Activated CD4-positive, alpha-beta T cell treated with anti-CD3 and anti-CD28 coated beads, Interleukin-10, Interleukin-2, amounts not matched to agents 100 ng/mL and 50 ng/mL, durations not matched to agents 16 hours and 8 hours (primary cell): ENCODE measurements at places on chromosomes 16 and 17.

GRCh38 chr17:78425429-78425828 is 47.0 kb downstream of the PGS1 start:
- no peak for DNase-seq

DNA sequence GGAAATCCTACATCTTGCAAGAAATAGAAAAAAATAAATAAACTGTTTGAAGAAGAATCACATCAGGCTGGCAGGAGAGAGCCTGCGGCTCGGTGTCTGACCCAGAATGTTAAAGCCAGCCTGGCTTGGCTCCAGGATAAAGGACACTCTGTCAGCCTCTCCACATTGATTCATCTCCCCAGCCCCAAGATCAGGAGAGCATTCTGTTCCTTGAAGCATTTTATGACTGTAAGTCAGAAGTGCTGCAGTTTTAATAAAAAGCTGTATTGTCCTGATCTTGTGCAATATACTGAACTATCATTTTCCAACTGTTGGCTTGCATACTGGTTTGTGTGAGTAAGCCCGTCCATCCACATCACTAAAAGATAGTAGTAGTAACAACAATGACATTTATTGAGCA is 426.6 kb downstream of the HAPSTR1 start:
- DNase-seq = no peak

GRCh38 chr17:63741143-63741407 is 524 bp downstream of the STRADA start:
- peak; percentile 8 for DNase-seq

GRCh38 chr17:44397479-44398440 is 8.3 kb upstream of the ITGA2B start:
- DNase-seq = no peak

GRCh38 chr16:78543023-78543422 is 443.6 kb downstream of the WWOX start:
- DNase-seq = no peak

DNA sequence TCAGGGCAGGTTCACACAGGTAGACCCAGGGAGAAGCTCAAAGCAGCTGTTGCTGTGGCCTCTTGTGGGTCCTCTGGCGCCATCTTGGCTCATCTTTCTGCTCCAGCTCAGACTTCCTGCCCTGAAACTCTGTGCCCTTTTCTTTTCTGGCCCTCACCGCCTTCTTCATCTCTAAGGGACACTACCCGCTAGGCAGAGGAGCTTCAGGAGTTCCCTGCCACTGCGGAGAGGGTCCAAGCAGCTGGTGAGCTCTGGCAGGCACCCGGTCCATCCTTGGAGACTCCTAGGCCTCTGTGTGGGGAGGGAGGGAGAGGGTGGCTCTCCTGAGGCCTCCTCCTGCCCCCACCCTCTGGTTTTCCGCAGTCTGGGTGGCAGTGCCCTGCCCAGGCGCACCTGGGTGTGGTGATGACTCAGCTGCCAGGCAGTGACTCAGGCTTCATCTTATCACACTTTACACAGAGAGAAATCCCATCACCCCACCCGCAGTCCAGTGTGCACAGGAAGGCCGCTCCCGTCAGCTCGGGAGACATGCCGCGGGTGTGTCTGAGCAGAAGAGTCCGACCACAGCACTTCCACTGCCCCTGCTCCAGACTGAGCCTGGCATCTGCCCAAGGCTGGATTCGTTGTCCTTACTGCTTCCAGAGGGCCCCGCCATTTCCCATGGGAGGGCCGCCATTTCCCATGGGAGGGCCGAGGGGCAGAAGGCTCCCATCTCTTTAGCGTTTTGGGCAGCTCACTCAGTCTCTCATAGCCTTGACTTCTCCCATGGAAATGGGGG is 7.3 kb downstream of the NT5C start:
- DNase-seq = peak; percentile 90

GRCh38 chr17:67435122-67435521 is 58.0 kb downstream of the PITPNC1 start:
- peak; percentile 87 for DNase-seq

- no peak for DNase-seq
Observed at GRCh38 chr16:25481636-25482035, 210.1 kb upstream of the HS3ST4 start.

GRCh38 chr17:80774146-80774545 is 217.5 kb upstream of the CHMP6 start:
- DNase-seq = no peak

GRCh38 chr16:85293904-85294642 is 181.8 kb upstream of the CIBAR2 start:
- no peak for DNase-seq

DNA sequence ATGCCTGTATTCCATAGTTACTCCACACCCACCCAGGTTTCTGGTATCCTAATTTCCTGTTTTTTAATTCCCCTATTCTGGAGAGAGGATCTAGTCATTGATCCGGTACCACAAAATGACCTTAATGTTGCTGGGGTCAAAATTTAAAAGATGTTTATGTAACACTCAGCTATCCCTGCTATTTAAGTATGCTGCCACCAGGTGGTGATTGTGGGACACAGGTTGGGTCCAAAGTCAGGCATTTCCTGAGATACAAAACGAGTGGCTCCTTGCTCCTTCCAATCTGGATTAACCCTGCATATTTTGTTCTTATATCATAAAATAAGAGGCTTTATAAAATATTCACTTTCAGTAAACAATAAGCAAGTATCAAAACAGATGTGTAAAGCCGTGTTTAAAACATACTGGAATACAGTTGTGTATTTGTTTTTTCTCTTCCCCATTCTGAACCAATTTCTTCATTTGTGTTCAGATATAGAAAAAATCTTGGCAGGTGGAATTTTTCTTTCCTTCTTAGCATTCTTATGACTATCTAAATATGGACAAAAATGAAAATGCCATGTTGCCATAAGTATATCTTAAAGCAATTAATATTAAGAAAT is 16.3 kb downstream of the HS3ST4 start:
- DNase-seq = peak; percentile 33

GRCh38 chr17:58470356-58470755 is 17.9 kb downstream of the HSF5 start:
- DNase-seq = no peak

DNA sequence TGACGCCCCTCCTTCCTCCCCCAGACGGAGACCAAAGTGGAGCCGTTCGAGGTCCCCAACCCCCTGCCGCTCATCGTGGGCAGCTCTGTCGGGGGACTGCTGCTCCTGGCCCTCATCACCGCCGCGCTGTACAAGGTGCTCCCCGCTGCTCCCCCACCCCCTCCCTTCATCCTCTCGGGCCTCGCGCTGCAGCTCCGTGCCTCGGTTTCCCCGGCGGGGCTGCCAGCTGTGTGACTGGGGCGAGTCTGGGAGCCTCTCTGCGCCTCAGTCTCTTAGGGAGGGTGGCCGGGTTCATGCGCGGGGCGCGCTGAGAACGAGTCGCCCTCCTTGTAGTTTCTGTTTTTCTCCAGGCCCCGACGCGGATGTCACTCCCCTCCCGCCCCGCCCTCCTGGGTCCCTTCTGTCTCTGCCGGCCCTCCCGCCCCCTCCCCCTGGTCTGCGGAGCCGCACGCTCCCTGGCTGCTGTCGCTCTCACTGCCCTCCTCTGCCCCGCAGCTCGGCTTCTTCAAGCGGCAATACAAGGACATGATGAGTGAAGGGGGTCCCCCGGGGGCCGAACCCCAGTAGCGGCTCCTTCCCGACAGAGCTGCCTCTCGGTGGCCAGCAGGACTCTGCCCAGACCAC is 23.7 kb upstream of the ITGAX start:
- no peak for DNase-seq

GRCh38 chr16:3752984-3753383 is 35.7 kb upstream of the TRAP1 start:
- no peak for DNase-seq

GRCh38 chr16:50457423-50457822 is 88.6 kb upstream of the BRD7 start:
- peak; percentile 33 for DNase-seq
